A673 (cell line): ENCODE measurements at places on chromosomes 2 and 18. TPM values are rescaled to one million over a fixed set of nuclear protein-coding genes. Genes with fewer than 3 reads are reported as not detected.

DNA sequence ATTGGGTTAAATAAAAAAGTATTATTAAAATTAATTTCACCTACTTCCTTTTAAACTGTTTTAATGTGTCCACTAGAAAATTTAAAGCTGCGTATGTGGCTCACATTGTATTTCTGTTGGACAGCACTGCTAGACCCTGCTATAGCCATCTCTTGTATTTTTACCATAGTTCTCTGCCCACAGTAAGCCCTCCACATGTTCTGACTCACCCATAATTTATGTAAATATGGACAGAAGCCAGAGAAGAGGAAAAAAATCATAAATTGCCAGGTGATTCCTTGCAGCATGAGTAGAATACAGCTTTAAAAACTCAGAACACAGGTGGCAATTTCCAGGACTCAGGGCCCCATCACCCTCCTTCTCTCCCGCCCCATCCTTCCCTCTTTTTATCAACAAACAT lies 142.4 kb upstream of the MEX3C start:
- no peaks in the 10 kb centered on the region for H3K36me3 ChIP-seq
- no peak overlapping the region for H3K27ac ChIP-seq
- no peaks in the 10 kb centered on the region for H3K4me1 ChIP-seq
- DNase-seq = no peak

The LINC00305 gene
- total RNA-seq = not detected in 2 replicates

GRCh38 chr18:55884498-55884897 lies 296.5 kb upstream of the TCF4 start:
- no peak for DNase-seq
- no peaks in the 10 kb centered on the region for H3K36me3 ChIP-seq
- no peaks in the 10 kb centered on the region for H3K27me3 ChIP-seq
- no peak overlapping the region for H3K27ac ChIP-seq

The CENPA gene
- total RNA-seq = 59.2 and 66.3 TPM in 2 replicates

DNA sequence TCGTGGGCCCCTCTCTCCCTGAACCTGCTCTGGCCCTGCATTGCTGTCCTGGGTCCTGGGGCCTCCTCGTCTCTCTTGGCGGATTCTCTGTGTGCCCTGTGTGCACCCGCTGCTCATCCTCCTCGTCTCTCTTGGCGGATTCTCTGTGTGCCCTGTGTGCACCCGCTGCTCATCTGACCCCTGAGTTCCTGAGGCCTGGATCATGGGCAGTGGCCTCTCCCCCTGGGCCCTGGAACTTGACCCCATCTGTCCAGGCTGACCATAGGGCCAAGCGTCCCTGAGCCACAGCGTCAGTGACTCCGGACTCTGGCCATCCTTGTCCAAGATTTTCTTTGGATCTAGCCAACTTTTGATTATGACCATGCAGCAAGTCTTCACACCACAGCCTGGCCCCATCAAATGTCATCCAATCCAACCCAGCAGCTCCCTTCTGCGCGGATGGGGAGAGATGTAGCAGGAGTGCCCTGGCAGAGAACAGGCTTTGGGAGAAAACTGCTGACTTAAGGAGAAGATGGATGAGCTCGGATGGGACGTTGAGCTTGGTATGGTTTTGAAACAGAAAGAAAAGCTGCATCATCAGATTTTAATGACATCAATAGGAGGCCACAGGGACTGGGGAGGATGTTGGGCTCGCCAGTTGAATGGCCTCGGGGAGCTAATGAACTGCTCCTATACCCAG lies 455.1 kb upstream of the HS6ST1 start:
- H3K4me1 ChIP-seq = no peaks in the 10 kb centered on the region
- no peaks in the 10 kb centered on the region for H3K27me3 ChIP-seq
- no peak for DNase-seq
- no peak overlapping the region for H3K27ac ChIP-seq
- no peaks in the 10 kb centered on the region for H3K36me3 ChIP-seq

The SPR gene
- 22.6 and 25.6 TPM in 2 replicates for total RNA-seq

GRCh38 chr2:173755798-173756197 lies 209.4 kb downstream of the SP3 start:
- no peaks in the 10 kb centered on the region for H3K27me3 ChIP-seq
- peaks cover under 1% of the 10 kb centered on the region for H3K4me1 ChIP-seq
- H3K4me3 ChIP-seq = no peak overlapping the region
- H3K27ac ChIP-seq = no peak overlapping the region
